ENCODE measurements at places on chromosomes 11 and 22.

- peak; percentile 89 for DNase-seq
Observed at GRCh38 chr22:30301995-30302809, 12.9 kb upstream of the CASTOR1 start.

DNA sequence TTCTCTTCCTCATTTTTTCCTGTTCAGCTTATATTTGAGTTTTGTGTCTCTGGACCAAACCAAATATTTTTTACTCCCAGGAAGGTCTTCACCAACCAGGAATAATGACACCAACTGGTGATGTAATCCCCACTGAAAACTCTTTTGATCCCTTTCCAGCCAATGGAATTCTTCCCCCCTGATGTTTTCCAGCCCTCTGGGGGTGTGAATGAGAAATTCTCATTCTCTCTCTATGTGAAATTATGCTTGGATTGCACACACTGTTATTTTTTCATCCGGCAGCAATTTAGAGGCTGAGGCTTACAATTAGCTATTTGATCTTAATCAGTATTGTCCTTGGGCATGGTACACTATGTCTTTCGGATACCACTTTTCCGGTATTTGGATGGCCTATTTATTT lies 39.5 kb upstream of the SLC1A2 start:
- no peak for DNase-seq

- DNase-seq = no peak
Observed at GRCh38 chr11:76160856-76161255, 45.4 kb downstream of the WNT11 start.

DNA sequence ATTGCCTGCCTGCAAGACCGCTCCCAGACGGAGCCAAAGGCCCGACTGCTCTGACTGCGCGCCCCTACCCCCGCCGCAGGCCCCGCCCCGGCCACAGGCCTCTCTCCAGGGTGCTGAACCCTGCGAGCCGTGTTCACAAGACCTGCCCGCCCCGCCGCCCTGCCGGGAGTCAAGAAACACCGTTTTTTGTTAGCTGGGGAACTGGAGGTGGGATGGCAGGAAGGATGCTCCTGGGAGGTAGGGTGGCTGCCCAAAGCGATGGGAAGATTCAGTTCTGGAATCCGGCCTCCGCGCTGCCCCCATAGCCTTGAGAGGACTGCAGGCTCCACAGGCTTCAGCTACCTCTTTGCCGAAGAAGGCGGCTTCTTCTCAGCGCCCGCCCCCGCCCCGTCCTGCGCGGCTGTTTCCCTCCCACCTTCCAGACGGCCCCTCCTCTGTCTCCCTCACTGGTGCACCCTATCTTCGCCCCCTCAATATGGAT lies 2.7 kb upstream of the PDE2A start:
- no peak for DNase-seq

DNA sequence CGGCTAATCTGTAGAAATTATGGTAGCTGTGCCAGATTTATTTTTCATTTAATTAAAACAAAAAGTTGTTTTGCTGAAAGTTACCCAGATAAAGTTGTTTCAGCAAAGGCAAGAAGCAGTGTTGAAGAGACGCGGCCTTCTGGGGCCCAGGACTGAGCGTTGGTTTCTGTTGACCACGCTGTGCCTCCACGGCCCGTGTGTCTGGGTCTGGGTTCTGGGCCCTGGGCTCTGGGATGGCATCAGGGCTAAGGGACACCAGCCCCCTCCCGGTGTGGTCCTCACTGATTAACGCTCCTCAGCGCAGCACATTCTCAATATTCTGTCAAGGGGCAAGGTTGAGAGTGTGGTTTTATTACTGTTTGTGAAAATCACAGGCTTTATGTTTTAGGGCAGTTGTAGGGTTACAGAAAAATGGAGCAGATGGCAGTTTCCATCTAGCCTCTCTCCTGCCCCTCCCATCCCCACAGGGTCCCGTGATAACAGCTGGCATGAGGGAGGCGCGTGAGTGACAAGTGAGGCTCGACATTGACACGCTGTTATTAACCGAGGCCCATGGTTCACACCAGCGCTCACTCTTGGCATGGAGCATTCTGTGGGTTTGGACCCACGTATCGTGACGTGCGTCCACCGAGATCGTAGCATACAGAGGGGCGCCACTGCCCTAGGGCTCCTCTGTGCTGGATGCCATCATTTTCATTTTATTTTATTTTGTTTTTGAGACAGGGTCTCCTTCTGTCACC lies 1231.4 kb downstream of the BRD1 start:
- no peak for DNase-seq

GRCh38 chr11:106998116-106998915 lies 20.0 kb downstream of the GUCY1A2 start:
- DNase-seq = no peak

- no peak for DNase-seq
Observed at GRCh38 chr11:34313099-34313517, 44.7 kb downstream of the ABTB2 start.

DNA sequence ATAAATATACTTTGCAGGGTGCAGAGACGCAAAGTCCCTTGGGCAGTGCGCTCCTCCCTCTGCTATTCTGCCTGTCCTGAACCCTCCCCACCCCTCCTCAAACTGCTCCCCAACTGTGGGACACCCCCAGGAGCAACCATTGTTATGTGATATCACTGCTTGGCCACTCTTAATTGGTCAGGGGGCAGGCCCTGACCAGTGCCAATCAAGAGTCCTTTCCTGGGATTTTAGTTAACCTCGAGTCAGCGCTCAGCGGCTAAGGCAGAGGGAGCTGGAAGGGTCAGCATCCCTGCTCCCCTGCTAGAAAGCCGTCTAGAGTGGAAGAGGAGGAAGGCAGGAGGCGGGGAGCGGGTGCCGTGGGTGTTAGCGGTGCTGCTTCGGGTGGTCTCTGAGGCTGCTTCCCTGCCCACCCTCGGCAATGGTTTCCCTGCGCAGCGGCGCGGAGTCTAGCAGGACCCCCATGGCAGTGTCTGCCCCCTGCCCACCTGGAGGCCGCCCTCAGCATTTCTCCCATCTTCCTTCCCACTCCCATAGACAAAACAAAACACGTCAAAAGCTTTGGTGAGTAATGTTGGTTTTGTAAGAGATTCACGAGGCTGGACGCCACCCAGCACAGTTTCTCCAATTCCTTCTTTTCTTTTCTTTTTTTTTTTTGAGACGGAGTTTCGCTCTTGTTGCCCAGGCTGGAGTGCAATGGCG lies 38.4 kb upstream of the A4GALT start:
- no peak for DNase-seq

DNA sequence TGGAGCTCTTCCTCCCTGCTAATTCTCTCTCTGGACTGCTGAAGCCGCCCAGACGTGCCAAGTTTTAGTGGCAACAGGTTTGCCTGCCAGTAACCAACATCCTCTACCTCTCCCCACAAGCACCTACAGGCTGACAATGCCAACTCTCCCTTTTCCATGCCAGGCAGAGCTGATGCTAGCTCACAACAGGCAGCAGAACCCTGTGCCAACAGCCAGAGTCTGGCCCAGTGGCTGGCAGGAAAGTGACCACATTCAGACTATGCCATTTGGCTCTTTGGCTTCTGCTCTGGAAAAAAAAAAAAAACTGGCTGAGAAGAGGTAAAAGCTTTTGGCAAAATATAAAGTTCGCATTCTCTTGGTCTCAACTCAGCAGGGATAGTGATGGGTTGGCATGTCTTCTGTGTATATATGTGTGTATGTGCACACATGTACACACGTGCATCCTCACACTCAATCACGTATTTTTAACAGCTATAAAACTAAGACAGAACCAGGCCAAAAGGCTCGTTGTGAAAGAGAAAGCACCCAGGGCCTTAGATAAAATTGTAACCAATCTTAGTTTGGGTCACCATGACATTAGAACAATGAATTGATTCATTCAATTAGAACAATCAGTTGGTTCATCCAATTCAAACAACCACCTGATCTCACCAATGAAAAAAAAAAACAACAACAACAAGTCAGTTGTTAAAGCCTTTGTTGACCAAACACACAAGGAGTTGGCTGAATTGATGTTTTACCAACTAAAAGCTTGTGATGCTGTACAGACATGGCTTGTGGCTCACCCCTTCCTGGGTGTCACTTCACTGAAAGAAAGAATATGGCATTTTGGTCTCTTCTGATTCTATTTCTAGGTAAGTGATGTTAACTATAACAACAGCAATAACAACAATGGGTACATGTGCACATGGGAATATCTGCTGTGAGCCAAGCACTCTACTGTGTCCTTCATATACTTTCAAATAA lies 48.6 kb downstream of the TRIM29 start:
- no peak for DNase-seq

DNA sequence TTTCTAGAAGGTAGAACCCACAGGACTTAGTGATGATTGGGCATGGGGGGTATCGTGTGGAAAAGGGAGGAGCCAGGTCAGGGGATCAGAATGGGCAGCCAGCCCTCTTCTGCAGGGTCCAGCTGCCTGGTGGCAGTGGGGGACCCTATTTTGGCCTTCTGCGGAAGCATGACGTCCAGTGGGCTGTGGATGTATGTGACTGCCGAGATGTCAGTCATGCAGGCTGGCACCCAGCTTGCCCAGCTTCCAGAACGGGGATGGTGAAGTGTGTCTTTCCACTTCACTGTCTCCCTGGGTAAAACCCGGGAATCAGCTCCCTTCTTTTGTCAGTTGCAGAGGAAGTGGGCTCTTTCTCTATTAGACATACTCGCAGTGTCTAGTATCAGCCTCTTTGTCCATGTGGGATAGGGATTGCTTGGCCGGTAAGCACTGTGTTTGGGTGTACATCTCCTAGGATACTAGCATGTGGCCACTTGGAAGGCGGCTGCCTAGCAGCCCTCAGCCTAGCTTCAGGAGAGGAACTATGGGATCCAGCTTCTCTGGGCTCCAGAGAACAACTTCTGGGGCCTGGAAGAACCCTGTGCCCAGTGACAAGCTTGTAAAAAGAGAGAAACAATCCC lies 51.4 kb downstream of the GRIK4 start:
- DNase-seq = no peak

GRCh38 chr22:46445771-46446420 lies 91.5 kb downstream of the CELSR1 start:
- DNase-seq = no peak

- DNase-seq = no peak
Observed at GRCh38 chr11:113281052-113281725, 33.2 kb upstream of the TTC12 start.

- DNase-seq = no peak
Observed at GRCh38 chr22:32801537-32802236, at the start of gene TIMP3. TSS of gene TIMP3 (plus strand) at chr22:32801705. CDS start at chr22:32802002, 297 bp downstream.

- DNase-seq = no peak
Observed at GRCh38 chr11:89181111-89181510, 3.4 kb downstream of the TYR start.

DNA sequence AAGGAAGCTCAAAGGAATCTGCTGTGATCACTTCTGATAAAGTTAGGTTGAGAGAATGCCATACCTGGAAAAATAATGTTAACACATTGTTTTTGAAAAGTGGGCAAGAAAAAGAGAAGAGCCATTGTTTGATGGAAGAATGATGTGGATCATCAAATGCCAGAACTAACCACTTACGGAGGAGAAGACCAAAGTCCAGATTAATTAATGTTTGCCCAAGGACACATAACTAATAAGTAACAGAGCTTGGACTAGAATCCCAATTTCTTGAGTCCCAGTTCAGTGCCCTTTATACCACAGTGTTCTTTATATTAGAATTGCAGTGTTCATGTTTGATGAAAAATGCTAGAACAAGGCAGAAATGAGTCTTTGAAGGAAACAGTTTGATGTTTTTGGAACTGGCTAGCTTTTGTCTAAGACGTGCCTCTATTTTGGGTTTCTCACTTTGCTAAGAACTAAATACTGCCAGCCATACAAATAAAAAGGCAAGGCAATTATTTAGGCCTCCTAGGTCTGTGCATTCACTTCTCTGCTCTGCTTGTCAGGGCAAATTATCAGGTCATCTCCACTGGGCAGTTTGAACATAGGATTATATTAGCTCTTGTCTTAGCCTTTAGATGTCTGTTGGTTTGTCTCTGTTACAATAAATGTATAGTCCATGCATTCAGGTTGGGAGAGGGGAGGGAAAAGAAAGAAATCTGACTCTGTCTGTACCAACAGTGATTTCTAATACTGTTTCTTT lies 72.3 kb downstream of the TRIM44 start:
- no peak for DNase-seq

DNA sequence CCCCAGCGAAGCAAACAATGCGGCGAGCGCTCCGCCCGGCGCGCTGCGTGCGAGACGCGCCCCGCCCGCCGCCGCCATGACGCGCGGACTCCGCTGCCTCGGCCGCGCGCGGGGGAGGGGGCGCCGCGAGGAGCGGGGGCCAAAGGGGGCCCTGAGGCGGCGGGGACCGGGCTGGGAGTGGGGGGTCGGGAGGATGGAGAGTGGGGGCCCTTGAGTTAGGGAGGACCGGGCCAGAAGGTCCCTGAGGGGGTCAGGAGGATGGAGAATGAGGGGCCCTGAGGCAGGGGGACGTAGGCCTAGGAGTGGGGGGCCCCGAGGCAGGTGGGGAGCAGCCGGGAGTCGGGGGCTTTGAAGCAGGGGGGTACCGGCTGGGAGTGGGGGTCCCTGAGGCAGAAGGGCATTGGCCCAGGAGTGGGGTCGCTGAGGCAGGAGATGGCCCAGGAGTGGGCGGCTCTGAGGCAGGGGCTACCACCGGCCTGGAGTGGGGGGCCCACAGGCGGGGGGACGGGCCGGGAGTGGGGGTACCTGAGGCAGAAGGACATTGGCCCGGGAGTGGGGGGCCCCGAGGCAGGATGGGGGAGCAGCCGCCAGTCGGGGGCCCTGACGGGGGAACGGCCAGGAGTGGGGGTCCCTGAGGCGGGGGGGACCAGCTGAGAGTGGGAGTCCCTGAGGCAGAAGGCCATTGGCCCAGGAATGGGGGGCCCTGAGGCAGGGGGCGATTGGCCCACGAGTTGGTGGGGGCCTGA lies at the start of gene BRD1:
Gene BRD1, minus strand, starts transcription at position 21 of the 746 bp plus-strand sequence. CDS start 3,556 bp downstream, outside the sequence.
- no peak for DNase-seq

DNA sequence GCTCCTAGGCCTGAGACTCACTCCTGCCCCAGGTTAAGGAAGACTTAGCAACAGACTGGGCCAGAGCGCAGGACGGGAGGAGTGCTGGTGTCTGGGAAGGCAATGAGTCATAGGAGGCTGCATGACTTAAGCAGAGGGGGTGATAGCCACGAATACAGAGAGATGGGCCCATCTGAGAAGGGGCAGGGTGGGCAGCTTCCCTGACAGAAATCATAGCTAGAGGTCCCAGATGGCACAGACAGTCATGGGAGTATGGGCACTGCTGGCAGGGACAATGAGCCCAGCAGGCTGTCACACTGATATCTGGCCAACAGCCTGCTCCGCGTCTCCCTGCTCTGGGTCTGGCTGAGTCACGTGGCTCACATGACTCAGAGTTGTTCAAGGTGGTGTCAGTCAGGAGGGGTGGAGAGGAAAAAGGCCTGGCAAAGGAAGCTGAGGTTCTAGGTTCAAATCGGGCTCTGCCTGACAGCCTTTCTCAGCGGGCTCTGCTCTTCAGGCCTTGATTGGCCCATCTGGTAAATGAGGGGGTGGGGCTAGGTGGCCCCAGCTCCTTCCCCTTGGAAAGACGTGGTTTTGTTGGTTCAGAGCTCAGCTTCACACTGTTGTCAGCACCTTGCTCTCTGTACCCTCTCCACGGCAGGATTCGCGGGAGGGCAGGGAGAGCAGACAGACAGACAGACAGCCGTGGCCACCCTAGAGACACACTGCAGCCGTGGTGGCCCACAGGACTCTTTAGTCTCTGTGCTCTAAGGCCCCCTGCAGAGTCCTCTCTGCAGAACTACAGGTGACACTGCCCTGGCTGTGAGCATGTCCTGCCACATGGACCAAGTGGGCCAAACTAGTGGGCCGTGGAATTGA lies 47.8 kb downstream of the DBX1 start:
- no peak for DNase-seq

- no peak for DNase-seq
Observed at GRCh38 chr11:1814691-1815090, 20.1 kb upstream of the SYT8 start.
